Activated naive CD4-positive, alpha-beta T cell treated with anti-CD3 and anti-CD28 coated beads, Interleukin-2, amount 50 U/mL, for 16 hours (primary cell): ENCODE measurements at places on chromosomes 5 and 9.

DNA sequence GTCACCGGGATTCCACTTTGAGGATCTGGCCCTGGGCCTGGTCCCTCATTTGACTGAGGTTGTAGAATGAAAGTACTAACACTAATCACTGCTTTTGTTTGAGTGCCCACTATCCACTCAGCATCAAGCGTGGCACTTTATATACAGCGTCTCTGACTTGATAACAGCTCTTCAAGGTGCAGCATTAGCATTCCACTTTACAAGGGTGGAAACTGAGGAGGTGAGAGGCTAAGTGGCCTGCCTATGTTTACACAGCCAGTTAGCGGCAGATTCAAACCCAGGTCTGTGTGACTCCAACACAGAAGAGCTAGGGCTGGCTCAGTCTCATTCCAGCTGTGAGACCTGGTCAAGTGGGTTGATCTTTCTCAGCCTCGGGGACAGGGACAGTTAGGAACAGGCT is 5.9 kb downstream of the KCNMB1 start:
- no peak for DNase-seq

GRCh38 chr5:91361790-91362189 is 21.3 kb downstream of the ARRDC3 start:
- DNase-seq: no peak

- DNase-seq: no peak
Observed at GRCh38 chr5:122101636-122102285, 23.7 kb upstream of the LOX start.

DNA sequence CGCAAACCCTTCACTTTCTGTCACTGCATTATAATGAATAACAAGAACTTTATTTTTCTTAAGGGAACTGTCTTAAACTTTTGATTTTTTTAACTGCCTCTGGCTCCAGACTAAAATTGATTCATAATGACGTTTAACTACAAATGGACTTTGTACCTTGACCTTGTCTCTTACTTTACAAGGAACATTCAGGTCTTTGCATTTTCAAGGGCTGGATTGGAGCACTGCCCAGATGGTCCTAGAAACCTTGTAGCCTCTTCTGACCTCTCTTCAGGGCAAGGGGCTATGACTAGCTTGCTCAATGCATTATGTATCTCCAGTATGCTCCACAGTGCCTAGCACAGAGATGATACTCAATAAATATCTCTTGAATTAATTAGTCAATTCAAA is 612.6 kb upstream of the CLINT1 start:
- no peak for DNase-seq

GRCh38 chr9:107389617-107390071 is 99.9 kb downstream of the KLF4 start:
- no peak for DNase-seq

DNA sequence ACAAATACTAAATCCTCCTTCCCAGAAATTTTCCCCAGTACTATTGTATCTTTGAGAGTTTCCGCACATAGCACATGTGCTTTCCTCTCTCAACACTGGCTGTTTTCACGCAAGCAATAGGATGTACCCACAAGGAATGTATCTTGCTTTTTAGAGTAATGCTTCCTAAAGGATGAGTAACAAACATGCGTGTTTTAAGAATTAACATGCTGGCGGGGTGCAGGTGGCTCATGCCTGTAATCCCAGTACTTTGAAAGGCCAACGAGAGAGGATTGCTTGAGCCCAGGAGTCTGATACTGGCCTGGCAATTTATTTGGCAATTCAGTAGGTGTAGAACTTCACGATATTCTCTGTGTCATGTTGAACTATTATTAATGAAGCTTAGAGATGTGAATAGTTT is 4.6 kb downstream of the RUFY1 start:
- no peak for DNase-seq

GRCh38 chr5:115962565-115963402 is 509 bp downstream of the LVRN start:
- DNase-seq: peak; percentile 9
